ENCODE measurements at places on chromosomes 4 and X. TPM values are rescaled to one million over a fixed set of nuclear protein-coding genes. Genes with fewer than 3 reads are reported as not detected.
A peak's percentile ranks its signal among the peaks of the same experiment; 100 is the strongest.

DNA sequence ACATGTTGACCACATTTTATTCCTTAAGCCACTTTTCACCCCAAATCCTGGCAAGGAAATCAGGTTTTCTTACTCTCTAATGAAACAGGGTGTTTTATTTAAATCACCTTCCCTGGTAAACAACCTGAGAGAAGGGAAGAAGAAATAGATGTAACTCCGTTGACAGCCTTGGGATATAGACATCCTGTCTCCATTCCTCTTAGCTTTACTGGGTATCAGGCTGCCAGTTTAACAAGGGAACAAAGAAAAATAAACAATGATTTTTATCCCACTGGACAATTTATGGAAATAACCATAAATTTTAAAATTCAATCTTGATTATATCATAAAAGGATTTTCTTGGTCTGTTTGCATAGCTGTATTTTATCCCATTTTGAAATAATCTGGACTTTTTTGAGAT, 49.2 kb downstream of the EDNRA start:
- DNase-seq = no peak

DNA sequence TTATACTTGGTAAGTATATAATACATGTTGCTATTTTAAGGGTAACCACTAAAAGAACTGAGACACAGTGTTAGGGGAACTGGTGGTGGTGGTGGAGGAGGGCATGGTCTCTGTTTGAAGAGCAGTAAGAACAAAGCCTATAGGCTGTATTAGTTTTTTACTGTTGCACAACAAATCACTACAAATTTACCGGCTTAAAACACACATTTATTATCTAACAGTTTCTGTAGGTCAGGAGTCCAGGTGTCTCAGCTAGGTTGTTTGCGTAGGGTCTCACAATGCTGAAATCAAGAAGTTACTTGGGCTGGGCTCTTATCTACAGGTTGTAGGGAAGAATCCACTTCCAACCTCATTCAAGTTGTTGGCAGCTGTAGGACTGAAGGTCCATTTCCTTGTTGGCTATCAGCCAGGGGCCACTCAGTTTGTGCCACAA, 52.6 kb downstream of the CASK start:
- peak; percentile 23 for DNase-seq

Gene UGT2B15
- 61.8 TPM for total RNA-seq

DNA sequence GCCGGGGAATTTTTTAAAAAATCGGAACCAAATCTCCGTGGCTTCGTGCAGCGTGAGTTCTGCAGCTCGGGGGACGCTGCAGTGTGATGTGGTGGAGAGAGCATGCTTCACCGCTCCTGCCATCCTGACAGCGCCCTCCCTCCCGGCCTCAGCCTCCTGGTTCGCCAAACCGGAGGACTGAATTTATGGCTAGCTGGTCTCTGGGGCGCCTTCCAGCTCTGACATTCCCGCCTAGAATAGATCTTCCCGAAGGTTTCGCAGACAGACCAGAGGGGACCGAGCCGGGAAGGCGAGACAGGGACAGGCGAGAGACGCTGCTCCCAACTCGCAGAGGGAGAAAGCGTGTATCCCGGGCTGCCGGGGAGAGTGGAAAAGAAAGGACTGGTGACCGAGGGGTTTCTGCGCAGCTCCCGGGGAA, 25.9 kb downstream of the HOPX start:
- DNase-seq = peak; percentile 25

GRCh38 chrX:2696698-2697215, 5.7 kb downstream of the CD99 start:
- DNase-seq = no peak

- no peak for DNase-seq
These were observed 5.7 kb downstream of the CITED1 start for GRCh38 chrX:72299891-72300630.
